GM23338 (cell line): ENCODE measurements at places on chromosomes 16 and 17.

DNA sequence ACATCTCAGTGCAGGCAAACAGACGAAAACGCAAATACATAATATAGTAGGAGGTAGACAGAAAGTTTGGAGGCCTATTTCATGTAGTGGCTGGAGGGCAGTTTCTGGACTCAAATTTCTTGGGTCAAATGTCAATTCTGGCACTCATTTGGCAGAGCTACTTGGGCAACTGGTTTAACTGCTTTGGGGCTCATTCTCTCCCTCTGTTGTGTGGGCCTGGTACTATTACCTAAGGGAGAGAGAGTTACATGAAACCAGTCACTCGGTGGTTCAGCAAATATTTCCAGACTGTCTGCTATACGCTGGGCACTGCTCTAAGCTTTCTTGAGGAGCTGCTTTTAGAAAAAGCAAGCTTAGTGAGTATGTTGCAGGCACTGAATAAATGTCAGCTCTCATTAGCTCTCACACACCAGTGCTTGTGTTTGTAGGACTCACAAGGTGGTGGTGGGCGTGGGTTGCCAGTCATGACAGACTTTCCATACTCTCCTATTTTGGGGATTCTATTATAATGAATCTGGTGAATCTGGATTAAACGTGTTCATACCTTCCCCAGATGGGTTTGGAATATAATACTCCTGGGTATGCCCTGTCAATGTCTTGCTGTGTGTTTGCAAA lies 1.8 kb upstream of the SHISA9 start:
- no peak overlapping the region for H3K27ac ChIP-seq
- peaks cover 42% of the 10 kb centered on the region for H3K4me1 ChIP-seq
- H3K36me3 ChIP-seq: no peaks in the 10 kb centered on the region
- no peak for DNase-seq
- H3K27me3 ChIP-seq: peaks cover 17% of the 10 kb centered on the region
- peak overlapping the region; percentile 93 for H3K4me3 ChIP-seq

GRCh38 chr17:81832608-81833159 lies 407 bp downstream of the MCRIP1 start:
- H3K4me1 ChIP-seq: peaks cover 11% of the 10 kb centered on the region
- peak overlapping the region; percentile 84 for H3K4me3 ChIP-seq
- no peaks in the 10 kb centered on the region for H3K36me3 ChIP-seq
- DNase-seq: peak; percentile 51
- no peaks in the 10 kb centered on the region for H3K27me3 ChIP-seq
- no peak overlapping the region for H3K27ac ChIP-seq

GRCh38 chr17:57016764-57017116 lies 38.8 kb downstream of the SCPEP1 start:
- H3K4me1 ChIP-seq: peaks cover 28% of the 10 kb centered on the region
- DNase-seq: no peak
- H3K4me3 ChIP-seq: no peak overlapping the region
- peak overlapping the region; percentile 83 for H3K27ac ChIP-seq

- H3K27ac ChIP-seq: peak overlapping the region; percentile 51
- no peak overlapping the region for H3K4me3 ChIP-seq
- H3K4me1 ChIP-seq: peaks cover 23% of the 10 kb centered on the region
- no peaks in the 10 kb centered on the region for H3K27me3 ChIP-seq
- peak; percentile 43 for DNase-seq
These were observed 160.3 kb downstream of the SHISA9 start for GRCh38 chr16:13061691-13062090.
